CD4-positive, alpha-beta memory T cell (primary cell): ENCODE measurements at places on chromosomes 6 and 20.
A peak's percentile ranks its signal among the peaks of the same experiment; 100 is the strongest.

GRCh38 chr6:53630533-53631226 is 34.9 kb downstream of the KLHL31 start:
- no peak for DNase-seq

DNA sequence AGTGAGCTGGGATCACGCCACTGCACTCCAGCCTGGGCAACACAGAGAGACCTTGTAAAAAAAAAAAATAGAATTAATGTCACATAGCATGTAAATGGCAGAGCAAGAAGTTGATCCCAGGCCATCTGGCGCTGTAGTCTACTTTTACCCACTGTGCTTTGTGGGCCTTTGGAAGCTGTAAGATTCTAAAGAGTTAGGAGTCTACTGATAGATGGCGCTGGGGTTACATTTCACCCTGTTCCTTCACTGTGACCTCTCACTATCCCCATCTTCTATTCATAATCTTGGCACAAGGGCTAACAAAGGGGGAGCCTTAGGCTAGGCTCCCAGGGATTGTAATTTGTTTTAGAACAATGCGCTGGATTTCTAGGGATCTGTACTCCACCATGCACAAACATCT is 24.4 kb downstream of the SIRPD start:
- DNase-seq, result peak; percentile 3

DNA sequence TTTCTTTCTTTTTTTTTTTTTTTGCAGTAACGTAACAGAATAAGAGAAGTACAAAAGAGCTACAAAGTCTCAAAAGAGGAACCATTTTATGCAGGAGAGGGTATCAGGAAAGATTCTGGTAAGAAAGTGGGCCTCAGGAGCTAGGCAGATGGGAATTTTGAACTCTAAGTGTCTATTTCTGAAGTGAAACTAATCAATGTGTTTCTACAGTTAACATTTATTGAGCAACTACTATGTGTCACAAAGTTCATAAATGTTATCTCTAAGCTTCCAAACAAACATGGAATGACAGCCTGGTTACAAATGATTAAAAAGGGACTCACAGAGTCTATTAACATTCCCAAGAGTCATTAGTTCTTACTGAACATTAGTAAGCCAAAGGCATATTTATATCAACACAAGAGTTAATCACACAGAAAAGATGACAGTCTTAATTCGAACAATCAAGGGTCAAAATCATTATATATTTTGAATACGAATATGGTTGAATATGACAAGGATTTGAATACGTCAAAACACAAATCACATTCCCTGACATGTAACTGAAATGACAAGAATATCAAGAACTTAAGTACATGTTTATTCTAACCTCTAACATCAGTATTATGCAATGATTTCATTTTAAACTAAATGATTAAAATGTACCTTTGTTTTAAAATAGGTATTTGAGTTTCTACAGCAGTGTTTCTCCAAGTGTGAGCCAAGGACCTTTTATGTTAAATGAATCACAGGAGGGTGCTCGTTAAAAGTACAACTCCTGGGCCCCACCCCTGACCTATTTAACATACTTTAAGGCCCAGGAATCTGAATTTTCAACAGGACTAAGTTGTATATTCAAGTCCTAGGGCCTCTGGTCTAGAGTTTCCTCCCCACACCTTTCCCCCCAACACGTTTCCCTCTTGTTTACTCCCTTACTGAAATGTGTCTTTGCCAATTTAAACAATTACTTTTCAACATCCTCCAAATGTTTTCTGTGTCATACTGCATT is 89.7 kb downstream of the ATXN1 start:
- DNase-seq, result no peak

- DNase-seq, result no peak
Observed at GRCh38 chr6:57242505-57242904, 20.4 kb upstream of the RAB23 start.
